Foreskin keratinocyte (primary cell): ENCODE measurements at places on chromosomes 4 and X. TPM values are rescaled to one million over a fixed set of nuclear protein-coding genes. Genes with fewer than 3 reads are reported as not detected.
A peak's percentile ranks its signal among the peaks of the same experiment; 100 is the strongest.

DNA sequence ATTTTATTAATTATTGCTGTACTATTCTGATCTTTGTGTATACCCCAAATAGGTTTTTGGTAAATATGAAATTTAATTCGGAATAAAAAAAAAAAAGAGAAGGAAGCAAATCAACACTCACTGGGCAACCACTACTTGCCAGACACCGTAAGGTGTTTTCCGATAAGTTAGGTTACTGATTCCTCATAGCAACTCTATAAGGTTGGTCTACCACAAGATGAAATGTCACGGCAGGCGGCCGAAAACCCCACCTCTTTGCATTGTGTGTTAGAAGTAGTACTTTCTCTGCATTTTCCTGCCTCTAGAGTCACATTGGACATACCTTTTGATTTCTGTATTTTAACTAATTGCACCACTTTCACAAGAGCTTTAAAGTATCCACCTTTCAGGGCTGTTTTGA lies 44.5 kb upstream of the RASGEF1B start:
- no peak for DNase-seq

MAGEA12 gene
- total RNA-seq, result not detected in 2 replicates

DNA sequence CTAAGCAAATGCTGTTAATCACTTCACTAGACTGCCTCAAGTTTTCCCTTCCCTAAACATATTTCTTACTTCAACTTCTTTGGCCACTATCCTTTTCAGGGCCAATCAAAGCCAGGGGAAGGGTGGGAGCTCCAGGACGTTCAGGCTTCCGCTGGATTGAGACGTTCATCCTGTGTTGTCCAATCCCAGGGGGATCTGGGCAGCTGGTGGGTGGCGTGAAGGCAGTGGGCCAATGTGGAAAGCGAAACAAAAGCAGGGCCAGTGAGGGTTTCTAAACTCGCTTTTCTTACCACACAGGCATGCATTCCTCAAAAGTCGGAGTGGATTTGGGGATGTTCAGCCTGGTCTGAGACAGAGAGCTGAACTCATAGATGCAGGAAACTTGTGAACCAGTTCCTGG lies 7.6 kb downstream of the CXCL13 start:
- no peak for DNase-seq

GPRASP1 gene
- 0.46 and 0.51 TPM in 2 replicates for total RNA-seq

SOX3 gene
- not detected in 2 replicates for total RNA-seq

GRCh38 chr4:168879188-168879587 lies 130.9 kb downstream of the CBR4 start:
- no peak for DNase-seq

SPOCK3 gene
- total RNA-seq, result not detected in 2 replicates

- DNase-seq, result no peak
Observed at GRCh38 chr4:77917075-77917474, 54.4 kb downstream of the MRPL1 start.

GRCh38 chr4:177855507-177856197 lies 413.4 kb upstream of the AGA start:
- DNase-seq, result no peak

DNA sequence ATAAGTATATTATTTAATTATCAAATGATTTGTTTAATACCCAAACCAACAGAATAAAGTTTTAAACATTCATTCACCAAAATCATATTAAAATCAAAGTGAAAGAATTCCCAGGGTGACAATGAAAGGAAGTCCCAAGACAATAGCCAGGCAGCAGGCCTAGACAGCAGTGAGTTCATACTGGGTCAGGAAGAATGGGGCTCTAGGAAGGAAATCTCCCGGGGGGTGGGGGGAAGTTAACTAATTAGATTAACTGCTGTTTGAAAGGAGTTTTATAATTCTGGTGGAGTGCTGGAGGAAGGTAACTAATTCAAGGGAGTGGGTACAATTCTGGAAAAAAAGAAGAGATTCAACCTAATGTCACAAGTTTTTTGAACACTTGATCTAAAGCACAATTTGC lies 104.1 kb downstream of the ZAR1 start:
- DNase-seq, result no peak

- DNase-seq, result no peak
Observed at GRCh38 chr4:186296481-186296880, 30.5 kb downstream of the F11 start.

PARM1 gene
- total RNA-seq, result 0.07 and 0.10 TPM in 2 replicates

DNA sequence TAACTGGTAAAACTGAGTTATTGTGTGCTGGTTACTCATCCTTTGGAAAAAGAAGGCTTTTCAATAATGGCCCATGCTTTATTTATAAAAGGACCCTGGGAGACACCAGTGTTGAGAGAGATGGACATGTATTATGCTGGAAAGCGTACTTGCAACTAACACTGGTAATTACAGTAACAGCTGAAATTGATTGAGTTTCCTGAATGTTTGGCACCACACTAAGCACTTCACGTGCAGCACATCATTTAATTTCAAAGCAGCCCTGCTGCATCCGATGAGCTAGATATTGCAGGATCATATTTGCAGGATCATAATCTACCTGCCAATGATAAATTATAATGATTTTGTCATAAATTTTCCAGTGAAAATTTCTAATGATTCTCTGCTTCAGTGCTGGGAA lies 81.5 kb downstream of the QRFPR start:
- DNase-seq, result no peak

- DNase-seq, result peak; percentile 7
Observed at GRCh38 chr4:52873191-52873590, 11.1 kb downstream of the RASL11B start.

REPS2 gene
- total RNA-seq, result 2.0 and 4.2 TPM in 2 replicates

MAGEE1 gene
- total RNA-seq, result 3.6 and 3.8 TPM in 2 replicates

DNA sequence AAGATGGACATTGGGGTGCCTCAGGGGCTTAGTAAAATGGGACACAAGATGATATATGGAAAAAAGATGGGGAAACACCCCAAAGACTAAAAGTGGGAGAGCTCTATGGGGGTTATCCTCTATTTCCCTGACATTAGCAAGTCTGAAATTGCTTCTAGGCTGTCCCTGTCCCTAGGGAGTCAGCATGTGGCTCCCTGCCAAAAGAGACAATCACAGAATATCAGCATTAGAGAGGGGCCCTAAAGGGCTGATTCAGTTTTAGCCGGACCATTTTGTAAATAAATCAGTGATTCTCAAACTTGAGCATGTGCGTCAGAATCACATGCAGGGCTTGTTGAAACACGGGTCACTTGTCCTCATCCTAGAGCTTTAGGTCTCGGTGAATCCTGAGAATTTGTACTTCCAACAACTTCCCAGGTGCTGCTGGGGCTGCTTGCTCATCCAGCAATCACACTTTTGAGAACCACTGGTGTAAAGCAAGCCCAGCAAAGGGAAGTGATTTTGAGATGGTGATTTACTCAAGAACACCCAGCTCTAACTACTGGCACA lies 165.3 kb upstream of the DGKK start:
- peak; percentile 83 for DNase-seq

GRCh38 chrX:40100141-40100536 lies 2.4 kb upstream of the BCOR start:
- DNase-seq, result no peak

FRG2 gene
- total RNA-seq, result not detected in 2 replicates

DNA sequence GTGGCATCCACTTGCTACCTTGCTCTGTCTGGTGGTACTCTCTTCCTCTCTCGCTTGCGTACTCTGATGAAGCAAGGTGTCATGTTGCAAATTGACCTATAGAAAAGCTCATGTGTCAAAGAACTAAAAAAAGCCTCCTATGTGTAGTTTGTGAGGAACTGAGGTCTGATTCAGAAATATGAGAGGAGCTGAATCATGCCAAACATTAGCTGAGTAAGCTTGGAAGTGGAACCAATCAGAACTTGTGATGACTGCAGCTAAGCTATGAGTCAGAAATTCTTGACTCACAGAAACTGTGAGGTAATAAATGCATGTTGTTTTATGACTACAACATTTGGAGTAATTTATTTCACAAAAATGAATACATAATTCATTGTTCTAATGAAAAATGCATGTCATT lies 2138.8 kb downstream of the PCDH7 start:
- DNase-seq, result peak; percentile 82

DNA sequence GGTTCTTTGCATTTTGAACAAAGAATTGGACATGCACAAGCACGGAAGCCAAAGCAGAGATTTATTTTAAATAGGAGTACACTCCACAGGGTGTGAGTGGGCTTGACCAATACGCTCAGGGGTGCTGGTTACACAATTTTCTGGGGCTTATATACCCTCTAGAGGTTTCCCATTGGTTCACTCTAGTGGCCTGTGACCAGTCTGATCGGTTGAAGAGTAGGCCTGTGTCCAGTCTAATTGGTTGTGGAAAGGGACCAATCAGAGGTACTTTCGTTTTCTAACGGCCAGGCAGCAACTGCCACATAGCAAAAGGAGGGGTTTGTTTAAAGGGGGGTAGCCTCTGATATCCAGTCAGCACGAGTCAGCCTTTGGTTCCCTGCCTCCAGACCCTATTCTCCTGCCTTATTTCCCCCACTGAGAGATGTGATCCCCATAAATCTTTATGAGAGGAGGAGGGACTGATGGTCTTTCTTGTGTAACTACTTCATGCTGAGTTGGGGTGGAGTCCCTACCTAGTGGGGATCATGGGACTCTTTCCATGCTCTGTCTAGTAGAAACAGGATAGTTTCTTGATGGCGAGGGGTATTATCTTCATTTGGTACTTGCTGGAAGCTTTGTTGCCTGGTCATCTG lies 11.3 kb upstream of the AREG start:
- peak; percentile 98 for DNase-seq

DNA sequence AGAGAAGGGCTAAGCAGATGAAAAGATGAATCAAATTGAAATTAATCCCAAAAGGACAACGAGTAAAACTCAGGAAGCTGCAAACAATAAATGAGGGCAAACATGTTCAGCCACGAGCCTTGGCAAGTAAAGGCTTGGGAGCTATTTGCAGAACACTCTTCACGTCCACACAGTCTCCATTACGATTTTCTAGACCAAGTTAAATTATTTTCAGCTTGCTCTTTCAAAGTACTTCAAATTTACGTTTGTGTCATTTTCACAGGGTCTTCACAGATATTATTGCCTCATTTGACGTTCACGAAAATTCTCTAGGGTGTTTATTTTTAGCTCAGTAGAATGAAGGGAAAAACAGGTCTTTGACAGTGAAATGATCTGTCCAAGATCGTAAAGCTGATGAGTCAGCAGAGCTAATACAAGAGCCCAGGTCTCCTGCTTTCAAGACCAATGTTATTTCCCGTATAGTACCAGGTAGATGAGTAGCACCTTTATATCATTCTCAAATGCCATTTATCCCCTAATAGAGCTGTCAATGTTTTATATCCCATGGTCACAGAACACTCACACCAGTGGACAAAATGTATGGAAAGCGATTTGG lies 20.9 kb downstream of the KLB start:
- peak; percentile 72 for DNase-seq

TMPRSS11D gene
- total RNA-seq, result 0.17 and 0.99 TPM in 2 replicates

- DNase-seq, result peak; percentile 9
Observed at GRCh38 chr4:116055857-116056827, 942.7 kb upstream of the NDST4 start.

SPANXA1 gene
- total RNA-seq, result not detected in 2 replicates

DNA sequence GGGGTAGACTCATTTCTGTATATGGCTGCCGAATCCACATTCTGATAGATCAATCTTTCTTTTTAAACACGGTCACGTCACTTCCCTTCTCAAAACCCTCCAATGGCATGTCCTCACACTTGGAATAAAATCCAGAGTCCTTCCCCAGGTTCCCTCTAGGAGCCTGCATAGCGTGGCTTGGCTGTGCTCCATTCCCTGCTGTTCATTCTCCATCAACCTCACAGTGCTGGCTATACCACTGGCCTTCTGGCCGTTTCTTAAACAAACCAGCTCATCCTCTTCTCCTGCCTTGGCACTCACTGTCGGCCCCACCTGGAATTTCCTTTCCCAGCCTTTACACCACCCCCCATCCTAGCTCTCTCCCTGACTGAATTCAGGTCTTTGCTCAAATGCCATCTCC lies 77.1 kb downstream of the RBM47 start:
- DNase-seq, result no peak

DUX4 gene
- not detected in 2 replicates for total RNA-seq

CMC4 gene
- 9.4 and 11.9 TPM in 2 replicates for total RNA-seq

DNA sequence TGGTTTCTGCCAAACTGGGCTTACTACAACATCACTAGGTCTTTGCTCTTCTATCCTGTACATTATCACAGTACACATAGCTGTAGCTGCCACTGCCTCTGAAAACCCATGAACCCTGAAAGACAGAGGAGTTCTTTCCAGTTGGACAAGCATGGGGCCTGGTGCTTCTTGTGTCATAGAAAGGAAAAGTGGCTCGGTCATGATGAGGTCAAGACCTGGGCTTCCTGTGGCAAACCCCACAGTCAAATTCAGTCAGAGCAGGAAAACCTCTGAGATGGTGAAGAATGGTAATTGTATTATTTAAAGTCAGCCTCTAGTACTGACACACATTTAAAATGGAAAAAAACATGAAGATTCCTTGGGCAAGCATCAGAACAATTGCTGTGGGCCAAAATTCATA lies 133.3 kb upstream of the PRPS2 start:
- DNase-seq, result no peak

SERTM2 gene
- total RNA-seq, result not detected in 2 replicates

DNA sequence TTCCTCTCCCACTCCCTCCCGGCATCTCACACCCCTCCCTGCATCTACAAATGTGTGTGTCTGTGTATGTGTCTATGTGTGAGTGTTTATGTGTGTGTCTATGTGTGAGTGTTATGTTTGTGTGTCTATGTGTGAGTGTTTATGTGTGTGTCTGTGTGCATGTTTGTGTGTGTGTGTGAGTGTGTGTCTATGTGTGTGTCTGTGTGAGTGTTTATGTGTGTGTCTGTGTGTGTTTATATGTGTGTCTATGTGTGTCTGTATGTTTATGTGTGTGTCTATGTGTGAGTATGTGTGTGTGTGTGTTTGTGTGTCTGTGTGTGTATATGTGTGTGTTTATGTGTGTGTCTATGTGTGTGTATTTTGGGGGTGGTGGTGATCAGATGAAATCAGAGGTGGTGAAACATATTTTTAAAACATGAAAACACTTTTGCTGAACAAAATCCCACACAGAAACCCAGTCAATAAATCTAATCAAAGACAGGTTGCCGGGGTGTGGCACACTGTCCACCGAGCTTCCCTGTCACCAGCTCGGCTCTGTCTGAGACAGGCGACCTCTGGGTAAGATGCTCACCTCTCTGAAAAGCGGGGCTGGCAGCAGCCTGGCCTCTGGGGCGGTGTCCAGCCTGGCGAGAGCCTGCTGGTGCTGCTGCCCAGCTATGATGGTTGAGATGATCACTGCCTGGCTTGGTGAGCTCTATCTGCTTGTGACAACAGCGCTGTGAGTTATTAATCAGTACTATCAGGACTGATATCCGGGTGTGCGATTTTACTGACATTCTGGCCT lies 186.7 kb upstream of the PSAPL1 start:
- no peak for DNase-seq

BEND2 gene
- total RNA-seq, result not detected in 2 replicates

DNA sequence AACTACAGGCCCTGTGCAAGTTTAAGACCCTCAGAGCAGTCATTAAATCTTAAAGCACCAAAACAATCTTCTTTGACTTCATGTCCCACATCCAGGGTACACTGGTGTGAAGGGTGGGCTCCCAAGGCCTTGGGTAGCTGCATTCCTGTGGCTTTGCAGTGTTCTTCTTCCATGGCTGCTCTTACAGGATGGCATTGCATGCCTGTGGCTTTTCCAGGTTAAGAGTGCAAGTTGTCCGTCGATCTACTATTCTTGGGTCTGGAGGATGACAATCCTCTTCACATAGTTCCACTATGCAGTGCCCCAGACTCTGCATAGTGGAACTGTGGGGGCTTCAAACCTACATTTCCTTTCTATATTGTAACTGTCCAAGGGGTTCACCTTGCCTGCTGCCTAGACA lies 494.5 kb downstream of the CFAP47 start:
- DNase-seq, result no peak

MGARP gene
- total RNA-seq, result 0.28 and 0.37 TPM in 2 replicates

- DNase-seq, result no peak
Observed at GRCh38 chr4:156974264-156974663, 2.7 kb upstream of the PDGFC start.

- DNase-seq, result peak; percentile 59
Observed at GRCh38 chrX:7711167-7711566, 131.8 kb upstream of the VCX start.

MXD4 gene
- total RNA-seq, result 8.8 and 15.8 TPM in 2 replicates

EDA gene
- total RNA-seq, result 1.1 and 1.4 TPM in 2 replicates
